Bone marrow (tissue), 2 donors: ENCODE measurements at places on chromosomes 5 and 9.

- no peak for DNase-seq
These were observed 125.3 kb downstream of the DPYSL3 start for GRCh38 chr5:147384346-147385193.

GRCh38 chr5:27450607-27451006, 412.2 kb upstream of the CDH9 start:
- no peak for DNase-seq

GRCh38 chr9:127195976-127196825, 68.4 kb upstream of the GARNL3 start:
- DNase-seq, result no peak

GRCh38 chr5:102922799-102923477, 167.8 kb downstream of the PAM start:
- no peak for DNase-seq

DNA sequence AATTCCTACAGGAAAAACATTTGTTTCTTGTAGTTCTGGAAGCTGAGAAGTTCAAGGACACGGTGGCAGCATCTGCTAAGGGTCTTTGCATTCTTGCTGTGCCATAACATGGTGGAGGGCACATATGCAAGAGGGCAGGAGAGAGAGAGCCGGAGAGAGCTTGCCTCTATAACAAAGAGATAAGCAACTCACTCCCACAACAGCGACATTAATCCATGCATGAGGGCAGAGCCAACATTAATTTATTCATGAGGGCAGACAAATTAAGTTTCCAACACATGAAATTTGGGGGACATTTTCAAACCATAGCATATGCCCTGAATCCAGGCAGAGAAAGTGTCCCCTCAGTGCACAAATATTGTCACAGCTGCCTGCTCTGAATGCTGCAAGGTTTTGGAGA, 4.4 kb upstream of the GTF3C5 start:
- DNase-seq, result no peak

- no peak for DNase-seq
These were observed 153.5 kb upstream of the KIF2A start for GRCh38 chr5:62152394-62153087.

DNA sequence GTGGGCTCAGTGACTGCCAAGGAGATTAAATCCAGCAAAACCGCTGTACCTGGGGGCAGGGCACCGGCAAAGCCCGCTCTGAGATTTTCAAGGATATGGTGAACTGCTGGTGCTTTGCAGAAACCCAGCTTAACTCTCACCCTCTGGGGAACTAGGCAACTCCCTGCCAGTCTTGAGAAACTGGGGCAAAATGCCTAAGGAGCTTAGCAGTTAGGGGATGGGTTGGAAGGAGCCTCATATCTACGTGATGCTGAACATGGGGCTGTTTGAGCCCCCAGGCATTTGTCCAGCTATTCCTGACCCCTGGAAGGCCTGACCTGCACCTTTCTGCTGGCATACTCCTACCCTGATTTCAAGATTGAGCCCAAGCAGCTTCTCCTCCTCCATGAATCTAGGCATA, 108.6 kb upstream of the TBC1D2 start:
- DNase-seq, result no peak

GRCh38 chr9:130570208-130570607, 9.2 kb upstream of the FUBP3 start:
- no peak for DNase-seq

GRCh38 chr9:19409401-19410194, 789 bp downstream of the ACER2 start:
- DNase-seq, result no peak

- DNase-seq, result no peak
These were observed 19.1 kb upstream of the SLC9A3 start for GRCh38 chr5:543351-543750.

- DNase-seq, result no peak
These were observed 81.2 kb downstream of the MTAP start for GRCh38 chr9:21883642-21884041.

DNA sequence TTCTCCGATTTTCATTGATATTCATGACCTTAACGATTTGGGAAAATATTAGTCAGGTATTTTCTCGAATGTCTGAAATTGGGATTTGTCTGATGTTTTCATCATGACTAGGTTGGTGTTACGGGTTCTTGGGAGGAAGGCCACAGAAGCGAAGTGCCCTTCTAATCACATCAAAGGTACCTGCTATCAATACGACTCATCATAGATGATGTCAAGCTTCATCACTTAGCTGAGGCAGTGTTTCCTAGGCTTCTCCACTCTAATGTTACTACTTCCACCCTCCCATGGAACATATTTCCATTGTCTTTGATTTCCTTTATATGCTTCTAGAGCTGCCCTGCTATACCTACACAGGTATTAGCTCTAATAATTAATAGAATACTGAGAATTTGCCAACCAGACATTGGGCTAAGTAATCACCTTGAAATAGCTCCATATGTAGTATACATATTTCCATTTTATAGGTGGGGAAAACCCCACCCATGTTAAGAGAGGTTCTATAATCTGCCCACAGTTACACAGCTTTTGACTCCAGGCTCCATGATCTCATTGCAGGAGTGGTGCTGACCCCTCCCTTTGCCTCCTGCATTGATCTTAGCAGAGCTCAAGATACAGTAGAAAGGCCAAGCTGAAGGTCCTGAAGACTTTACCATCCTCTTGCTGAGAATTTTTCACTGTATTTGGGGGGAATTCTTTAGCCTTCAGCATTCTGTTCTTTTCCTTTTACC, 238.6 kb upstream of the ADAMTSL1 start:
- no peak for DNase-seq

DNA sequence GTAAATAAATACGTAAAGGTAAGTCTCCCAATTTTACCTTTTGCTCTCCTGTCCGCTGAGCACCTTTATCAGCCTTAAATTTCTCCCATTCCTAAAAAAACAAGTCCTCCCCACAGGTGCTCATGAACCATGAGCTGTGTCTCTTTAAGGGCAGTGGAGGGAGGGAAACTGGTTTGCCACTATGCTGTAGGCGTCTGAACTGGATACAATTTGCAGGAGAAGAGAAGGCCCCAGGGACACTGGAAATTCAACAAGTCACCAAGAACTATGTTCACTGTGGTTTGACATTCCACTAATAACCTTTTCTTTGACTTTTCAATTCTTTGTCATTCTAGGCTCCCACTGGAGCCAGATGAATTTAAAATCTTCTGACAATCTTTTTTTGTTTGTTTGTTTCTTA, 72.2 kb downstream of the LHFPL2 start:
- DNase-seq, result no peak

DNA sequence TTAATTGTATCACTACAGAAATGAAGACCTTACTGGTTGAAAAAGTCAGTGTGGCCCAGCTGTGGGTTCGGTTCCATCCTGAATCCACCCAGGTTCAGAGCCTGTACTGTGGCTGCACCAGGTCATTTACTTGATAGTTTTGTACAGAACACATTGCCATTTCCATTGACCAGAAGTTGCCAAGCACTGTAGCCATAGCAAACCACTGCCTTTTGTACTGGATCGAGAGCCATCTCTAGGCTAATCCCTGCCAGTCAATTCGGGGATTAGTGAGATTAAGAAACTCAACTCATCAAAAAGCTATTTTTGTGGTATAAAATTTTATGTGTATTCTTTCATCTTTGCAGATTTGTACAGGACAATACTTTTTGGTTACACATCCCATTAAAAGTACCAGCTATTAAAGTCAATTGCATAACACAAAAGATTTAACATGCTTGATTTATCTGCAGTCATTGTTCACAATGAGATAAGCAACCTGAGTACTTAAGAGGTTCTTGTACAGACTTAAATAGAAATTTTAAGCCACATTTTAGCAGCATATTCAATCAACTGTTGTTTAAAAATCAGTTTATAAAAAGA, 108.5 kb upstream of the OTULINL start:
- no peak for DNase-seq

GRCh38 chr9:5499889-5500398, 10.4 kb upstream of the PDCD1LG2 start:
- DNase-seq, result peak; percentile 58

GRCh38 chr5:175082346-175082745, 358.0 kb downstream of the MSX2 start:
- DNase-seq, result no peak

DNA sequence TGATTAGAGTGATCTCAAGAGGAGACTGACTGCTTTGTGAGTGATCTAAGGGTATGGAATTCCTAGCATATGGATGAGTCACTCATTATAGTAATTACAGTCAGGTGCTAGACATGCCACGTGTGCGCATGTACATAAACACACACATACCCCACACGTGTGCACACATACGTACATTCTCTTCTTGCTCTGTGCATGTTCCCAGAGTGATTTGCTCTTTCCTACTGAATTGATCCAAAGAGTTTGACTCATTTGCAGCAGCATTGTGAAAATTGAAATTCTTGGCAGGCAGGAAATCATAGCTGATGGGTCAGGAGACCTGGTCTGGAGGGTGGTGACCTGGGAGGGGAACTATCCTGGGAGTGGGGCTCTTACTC, 63.8 kb downstream of the ANGPTL2 start:
- no peak for DNase-seq

- no peak for DNase-seq
These were observed 1.2 kb upstream of the NEK6 start for GRCh38 chr9:124256517-124257069.

DNA sequence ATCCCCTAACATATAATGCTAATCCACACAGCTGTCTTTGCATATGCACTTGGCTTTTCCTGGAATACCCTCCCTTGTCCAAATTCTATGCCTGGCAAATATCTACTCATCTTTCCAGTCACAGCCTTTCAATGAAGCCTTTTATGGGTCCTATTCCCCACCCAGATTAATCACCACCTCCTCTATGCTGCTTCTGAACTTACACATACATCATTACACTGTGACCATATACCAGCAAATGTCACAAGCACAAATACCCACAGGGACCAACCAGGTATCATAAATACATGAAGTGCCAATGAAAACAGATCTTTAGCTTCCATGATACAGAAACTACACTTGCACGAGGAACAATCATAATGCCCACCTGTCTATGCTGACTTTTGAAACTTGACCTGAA, 22.3 kb downstream of the LPAR1 start:
- DNase-seq, result no peak

DNA sequence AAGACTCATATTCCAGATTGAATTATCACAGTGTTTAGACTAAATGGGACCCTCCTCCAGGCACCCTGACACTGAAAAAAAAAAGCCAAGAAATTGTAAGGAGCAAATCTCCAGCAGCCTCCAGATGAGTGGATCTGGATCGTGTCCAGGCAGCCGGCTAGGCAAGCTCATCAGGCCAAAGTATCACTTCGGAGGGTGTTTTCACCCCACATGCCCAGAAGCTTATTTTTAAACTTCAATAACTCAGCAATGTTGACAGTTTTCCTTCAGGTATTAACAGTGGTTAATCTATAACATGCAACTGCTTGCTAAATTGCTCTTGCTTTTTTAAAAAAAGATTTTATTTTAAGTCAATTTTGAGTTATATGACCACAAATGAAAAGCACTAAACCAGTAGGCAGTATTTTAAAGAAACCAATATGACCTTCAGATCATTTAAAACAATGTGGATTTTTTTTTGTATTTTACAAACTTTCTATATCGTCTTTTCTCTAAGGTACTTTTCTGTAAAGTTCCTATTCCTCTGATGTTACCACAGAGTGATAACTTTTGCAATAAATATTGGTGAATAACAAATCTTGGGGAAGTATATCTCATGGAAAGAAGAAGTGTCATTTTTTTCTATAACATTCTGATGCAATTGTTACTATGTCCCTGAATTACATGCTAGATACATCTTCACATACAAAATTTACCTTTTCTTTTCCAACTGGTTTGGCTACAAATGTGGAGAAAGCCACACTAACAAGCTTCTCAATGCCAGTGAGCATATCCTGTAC, 30.7 kb downstream of the ACOT12 start:
- no peak for DNase-seq

DNA sequence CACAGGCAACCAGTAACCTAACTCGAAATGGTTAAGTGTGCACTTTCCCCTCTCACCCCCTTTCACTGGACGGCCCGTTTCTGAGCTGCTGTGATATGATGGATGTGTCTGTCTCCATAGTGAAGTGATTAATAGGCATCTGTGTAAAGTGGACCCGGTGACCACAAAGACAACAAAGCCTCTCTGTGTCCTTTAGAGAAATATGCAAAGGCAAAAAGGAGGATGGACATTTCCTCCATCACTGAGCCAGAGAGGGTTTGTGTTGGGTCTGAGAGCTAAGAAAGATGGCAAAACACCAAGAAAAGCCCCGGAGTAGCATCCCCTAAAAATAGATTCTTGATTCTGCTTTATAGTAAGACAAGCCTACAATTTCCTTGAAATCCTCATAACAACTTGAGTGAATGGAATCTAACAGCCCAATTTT, 120.6 kb downstream of the SEMA6A start:
- no peak for DNase-seq

- no peak for DNase-seq
These were observed 69.5 kb upstream of the CDH6 start for GRCh38 chr5:31124026-31124425.

DNA sequence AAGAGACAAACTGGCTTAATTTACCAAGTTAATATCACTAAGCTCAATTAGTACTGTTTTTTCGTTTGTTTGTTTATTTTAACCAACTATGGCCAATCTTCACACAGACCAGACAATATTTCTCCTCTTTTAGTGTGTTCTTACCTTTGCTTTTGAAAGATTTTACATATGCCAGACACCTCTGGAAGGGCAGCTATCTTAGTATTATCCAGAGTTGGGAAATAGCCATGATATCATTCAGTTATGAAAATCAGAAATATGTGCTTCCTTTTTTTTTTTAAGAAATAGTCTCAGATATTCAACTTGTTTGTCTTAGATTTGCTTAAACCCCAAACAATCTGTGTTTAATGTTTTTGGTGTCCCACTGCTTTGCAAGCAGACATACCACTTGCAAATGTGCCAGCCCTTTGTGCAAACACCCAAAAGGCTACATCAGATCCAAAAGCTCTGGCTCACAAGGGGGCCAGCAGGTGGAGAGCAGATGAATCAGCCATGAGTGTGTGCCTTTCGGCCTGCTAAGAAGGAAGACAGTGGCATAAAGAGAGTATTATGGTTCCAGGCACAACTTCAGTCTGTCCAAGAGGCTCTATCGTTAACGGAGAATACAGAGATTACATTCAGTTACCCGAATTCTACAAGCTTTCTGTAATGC, 147.6 kb downstream of the EFNA5 start:
- DNase-seq, result no peak

- no peak for DNase-seq
These were observed 820.0 kb upstream of the SEMA6A start for GRCh38 chr5:117394506-117395157.

DNA sequence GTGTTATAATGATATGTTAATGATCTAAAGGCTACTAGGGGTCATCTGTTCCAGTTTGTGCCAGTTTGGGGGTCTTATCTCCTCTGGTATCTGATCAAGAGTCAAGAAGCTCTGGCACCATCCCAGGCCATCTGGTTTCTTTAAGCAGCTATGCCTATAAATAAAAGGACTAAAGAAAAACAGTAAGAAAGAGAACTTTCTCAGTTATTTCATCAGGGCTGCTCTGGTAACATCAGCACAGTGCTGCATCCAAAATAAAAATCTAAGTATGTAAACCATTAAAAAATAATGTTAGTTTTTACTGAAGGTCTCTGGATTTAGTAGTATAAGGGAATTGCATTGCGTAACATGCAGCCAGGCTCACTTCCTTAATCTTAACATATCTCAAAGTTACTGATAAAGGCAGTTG, 185.0 kb downstream of the NR2F1-AS1 start:
- DNase-seq, result no peak

GRCh38 chr9:29691145-29691544, 2117.9 kb upstream of the C9orf72 start:
- no peak for DNase-seq

GRCh38 chr9:99471033-99471432, 249.0 kb downstream of the SEC61B start:
- DNase-seq, result no peak
